ENCODE measurements at places on chromosomes 1 and 21.

DNA sequence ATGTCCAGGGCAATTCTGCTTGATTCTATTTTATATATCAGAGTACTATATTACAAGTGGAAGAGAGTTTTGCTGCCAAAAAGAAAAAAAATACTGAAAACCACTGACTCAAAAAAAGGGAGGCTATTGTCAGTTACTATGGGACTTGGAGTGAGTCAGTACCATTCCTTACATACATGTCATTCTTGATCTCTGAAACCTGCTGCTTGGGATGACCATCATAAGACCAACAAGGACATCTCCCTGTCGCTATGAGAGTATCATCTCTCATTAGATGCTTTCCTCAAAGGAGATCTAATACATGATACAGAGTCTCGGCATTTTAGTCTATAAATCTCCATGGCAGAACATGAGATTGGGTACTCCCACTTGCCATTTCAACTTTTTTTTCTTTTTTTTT lies 11.8 kb upstream of the INPP5B start:
- DNase-seq: peak; percentile 69

GRCh38 chr21:25179116-25179515 lies 428.2 kb downstream of the MRPL39 start:
- peak; percentile 75 for DNase-seq

- no peak for DNase-seq
These were observed 4.8 kb upstream of the PTTG1IP start for GRCh38 chr21:44878053-44878982.

DNA sequence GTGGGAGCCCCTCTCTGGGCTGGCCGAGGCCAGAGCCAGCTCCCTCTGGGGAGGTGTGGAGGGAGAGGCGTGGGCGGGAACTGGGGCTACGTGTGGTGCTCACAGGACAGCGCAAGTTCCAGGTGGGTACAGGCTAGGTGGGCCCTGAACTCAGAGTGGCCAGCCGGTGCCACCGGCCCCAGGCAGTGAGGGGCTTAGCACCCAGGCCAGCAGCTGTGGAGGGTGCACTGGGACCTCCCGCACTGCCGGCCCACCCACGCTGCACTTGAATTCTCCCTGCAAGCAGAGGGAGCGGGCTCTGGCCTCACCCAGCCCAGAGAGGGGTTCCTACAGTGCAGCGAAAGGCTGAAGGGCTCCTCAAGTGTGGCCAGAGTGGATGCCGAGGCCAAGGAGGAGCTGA lies 20.2 kb downstream of the PRAMEF20 start:
- no peak for DNase-seq

DNA sequence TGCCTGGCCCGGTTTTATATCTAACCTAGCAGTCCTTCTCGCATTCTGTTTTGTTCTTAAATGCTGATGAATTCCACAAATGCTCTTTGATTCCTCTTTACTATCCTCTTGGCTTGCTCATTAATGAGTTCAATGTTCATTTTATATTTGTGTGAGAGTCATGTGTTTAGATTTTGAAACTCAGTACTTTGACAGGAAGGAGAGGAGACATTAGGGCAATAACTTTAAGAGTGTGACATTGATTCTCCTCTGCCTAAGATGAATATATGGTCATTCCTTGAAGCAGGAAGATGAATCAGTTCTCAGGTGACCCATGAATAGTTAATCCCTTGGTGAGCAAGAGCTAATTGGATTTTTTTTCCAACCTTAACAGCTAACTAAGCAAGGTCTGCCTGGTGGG lies 84.1 kb downstream of the MRPS6 start:
- DNase-seq: no peak

DNA sequence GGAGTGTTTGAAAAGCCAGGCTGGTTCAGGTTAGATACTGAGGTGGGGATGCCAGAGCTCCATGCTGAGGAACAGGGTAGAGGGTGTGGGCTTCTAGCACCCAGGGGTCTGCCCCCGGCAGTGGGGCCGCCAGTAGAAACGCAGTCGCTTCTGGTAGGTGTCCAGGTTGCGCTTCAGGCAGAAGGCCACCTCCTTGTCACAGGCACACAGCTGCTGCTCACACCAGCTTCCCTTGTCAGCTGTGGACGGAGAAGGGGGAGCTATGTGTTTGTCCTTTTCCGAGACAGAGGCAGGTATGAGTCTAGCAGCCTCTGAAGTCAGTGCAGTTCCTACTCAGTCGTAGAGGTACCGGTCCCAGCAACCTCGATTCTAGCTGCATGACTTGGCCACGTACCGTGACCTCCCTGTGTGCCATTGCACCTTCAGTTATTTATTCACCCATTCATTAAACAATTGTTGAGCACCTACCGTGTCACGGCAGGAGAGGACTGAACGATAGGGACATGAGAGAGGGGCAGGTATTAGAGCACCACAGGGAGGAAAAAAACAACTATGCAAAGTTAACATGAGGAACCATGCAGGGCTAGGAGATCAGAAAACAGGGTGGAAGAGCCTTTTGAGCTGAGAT lies 5.2 kb downstream of the PLA2G2D start:
- no peak for DNase-seq

- peak; percentile 1 for DNase-seq
These were observed 5.4 kb downstream of the TFF3 start for GRCh38 chr21:42309753-42310213.

- no peak for DNase-seq
These were observed 22.8 kb upstream of the RXRG start for GRCh38 chr1:165467706-165468105.

- DNase-seq: no peak
These were observed 8.9 kb upstream of the RGS1 start for GRCh38 chr1:192566657-192567056.

DNA sequence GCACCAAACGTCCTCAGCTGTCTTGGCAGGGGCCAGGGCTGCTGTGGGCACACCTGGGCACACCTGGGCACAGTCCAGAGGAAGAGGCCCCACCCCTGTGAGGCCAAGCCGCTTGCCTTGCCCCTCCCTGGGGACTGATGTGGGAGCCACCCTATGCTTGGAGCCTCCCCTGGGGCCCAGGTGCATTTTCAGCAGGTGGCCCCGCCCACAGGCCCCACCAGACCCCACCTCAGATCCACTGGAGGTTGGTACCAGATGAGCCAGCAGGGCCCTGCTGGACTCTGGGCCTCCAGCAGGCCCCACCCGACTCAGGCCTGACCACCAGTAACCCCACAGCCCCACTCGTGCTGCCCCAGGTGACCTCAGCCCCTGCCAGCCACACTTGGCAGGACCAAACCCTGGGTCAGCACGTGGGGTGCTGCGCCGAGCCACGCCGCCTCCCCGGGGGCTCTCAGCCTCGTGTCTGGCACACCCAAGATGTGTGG lies 8.8 kb downstream of the SLC19A1 start:
- no peak for DNase-seq

DNA sequence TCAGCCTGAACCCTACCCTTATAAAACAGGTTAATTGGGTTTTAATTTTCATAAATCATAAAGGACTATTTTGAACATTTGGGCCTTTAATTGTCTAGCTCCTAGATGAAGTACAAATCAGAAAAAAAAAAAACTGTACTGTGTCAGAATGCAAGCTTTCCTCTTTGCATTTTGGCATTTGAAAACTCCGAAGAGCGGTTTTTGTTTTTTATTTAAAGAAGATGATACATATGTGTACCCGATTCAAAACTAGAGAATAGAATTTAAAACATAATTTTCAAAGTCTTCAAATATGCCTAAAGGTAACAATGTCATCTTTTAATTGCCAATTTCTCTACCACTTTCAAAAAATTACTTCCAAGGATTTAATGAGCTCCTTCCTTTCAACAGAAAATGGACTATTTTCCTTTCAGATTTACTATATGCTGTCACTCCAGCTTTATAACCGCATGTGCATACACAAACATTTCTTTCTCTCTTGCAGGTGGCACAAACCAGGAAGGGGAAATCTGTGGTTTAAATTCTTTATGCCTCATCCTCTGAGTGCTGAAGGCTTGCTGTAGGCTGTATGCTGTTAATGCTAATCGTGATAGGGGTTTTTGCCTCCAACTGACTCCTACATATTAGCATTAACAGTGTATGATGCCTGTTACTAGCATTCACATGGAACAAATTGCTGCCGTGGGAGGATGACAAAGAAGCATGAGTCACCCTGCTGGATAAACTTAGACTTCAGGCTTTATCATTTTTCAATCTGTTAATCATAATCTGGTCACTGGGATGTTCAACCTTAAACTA lies 33.7 kb downstream of the MRPL39 start:
- DNase-seq: peak; percentile 79

DNA sequence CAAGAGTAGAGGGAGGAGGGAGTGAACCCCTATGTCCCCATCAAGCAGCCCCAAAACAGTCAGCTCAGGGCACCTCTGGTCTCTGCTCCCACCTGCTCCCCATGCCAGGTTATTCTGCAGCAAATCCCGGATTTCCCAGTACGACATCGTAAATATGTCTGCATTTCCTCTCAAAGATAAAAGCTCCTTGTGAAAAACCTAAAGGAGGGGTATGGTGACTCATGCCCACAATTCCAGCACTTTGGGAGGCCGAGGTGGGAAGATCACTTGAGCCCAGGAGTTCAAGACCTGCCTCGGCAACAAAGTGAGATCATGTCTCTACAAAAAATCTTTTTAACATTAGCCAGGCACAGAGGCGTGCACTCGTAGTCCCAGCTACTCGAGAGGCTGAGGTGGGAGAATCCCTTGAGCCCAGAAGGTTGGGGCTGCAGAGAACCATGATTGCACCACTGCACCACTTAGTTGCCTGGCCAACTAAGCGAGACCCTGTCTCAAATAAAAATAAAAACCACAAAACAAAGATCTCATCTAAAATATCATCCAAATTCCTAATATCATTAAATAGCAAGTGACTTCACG lies 7.1 kb downstream of the ACOT7 start:
- DNase-seq: peak; percentile 2

Measured in fibroblast of skin of left quadriceps (primary cell).